ENCODE measurements at places on chromosomes 7 and 10.

GRCh38 chr7:91519241-91520158, 255.3 kb downstream of the FZD1 start:
- DNase-seq = no peak

GRCh38 chr7:84780158-84781124, 406.4 kb downstream of the SEMA3D start:
- no peak for DNase-seq

DNA sequence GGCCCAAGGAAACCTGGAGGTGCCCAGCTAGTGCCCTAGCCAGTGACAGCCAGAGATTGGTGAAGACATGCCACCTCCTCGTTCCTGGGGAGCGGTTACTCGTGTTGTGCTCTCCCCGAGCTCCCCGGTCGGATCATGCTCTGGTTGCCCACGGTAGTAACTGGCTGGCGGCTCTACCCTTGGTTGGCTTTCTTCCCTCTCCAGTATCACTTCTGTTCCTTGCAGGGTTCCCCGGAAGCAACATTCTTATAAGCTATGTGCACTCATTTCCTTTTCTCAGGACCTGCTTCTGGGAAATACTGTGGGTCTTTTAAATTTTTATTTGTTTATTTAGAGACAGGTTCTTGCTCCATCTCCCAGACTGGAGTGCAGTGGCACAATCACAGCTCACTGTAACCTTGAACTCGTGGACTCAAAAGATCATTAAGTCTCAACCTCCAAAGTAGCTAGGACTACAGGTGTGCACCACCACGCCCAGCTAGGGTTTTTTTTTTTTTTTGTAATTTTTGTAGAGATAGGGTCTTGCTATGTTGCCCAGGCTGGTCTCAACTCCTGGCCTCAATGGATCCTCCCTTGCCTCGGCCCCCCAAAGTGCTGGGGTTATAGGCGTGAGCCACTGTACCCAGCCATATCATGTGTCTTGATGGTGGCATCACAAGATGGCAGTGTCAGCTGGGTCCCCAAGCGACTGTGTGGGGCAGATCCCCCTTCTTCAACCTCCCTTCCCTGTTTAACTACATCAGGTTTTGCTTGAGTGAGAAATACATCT, 6.9 kb upstream of the CALHM1 start:
- DNase-seq = no peak

- no peak for DNase-seq
Observed at GRCh38 chr10:11608159-11609013, 3.1 kb downstream of the USP6NL start.

DNA sequence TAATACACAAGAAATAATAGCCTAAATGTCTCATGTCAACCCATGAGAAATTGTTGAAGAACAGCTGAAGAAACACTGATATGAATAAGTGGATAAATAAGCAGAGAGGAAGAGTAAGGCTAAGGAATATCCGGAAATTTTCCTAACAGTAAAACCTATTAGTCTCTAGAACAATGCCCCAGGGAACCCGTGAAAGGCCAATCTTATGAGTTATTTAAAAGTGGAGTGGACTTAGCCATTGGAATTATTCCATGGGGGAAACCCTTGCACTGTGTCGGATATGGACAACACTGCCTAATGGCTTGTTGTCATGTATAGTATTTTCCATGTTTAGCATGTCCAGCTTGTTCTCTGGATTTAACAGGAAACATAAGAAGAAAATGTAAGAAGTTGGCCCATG, 217.2 kb upstream of the PLXNA4 start:
- no peak for DNase-seq

- DNase-seq = no peak
Observed at GRCh38 chr10:70779088-70779487, 6.1 kb downstream of the TBATA start.

- no peak for DNase-seq
Observed at GRCh38 chr7:55549457-55549856, 22.8 kb downstream of the VOPP1 start.

- DNase-seq = peak; percentile 57
Observed at GRCh38 chr10:68900427-68901104, 549 bp upstream of the DDX50 start.

DNA sequence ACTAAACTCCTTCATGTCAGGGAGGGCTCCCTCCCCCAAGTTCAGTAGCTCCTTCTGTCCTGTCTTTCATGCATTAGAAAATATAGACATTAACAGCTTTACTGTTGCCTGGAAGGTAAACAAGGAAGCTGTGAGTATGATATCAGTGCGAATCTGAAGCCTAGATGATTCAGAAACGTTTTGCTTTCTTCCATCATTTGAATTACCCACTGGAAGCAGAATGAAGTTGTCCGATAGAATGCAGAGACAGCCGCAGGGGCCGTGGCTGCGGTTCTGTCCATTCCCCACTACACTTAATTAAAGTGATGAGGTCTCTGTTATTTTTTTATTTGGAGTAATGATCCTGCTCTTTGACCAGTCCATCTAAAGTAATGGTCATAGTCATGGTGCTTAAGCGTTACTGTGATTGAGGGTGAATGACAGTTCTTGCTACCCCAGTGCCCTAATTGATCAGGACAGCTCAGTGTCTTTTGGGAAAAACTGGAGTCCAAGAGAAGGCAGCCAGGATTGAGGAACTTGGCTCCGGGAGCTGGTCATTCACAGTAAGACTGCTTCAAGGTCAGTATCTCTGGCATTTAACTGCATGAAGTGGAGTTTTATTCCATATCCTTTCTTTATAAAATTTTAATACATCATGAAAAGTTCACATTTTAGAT, 69.9 kb downstream of the PTPRE start:
- DNase-seq = peak; percentile 13

DNA sequence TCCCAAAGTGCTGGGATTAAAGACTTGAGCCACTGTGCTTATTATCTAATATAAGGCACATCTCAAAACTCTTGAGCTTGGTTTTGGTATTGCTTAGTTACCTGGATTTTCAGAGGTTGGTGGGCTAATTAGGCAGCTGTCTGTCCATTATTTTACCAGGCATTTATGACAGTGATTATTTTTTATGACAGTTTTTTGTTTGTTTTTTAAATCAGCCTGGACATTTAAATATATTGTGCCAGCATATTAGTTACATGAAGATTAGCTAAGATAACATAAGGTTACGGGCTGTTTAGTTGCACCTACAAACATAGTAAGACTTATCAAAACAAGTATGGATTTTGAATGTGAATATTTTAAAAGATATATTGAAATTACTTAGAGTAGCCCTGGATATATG, 2.6 kb upstream of the ZRANB1 start:
- no peak for DNase-seq

DNA sequence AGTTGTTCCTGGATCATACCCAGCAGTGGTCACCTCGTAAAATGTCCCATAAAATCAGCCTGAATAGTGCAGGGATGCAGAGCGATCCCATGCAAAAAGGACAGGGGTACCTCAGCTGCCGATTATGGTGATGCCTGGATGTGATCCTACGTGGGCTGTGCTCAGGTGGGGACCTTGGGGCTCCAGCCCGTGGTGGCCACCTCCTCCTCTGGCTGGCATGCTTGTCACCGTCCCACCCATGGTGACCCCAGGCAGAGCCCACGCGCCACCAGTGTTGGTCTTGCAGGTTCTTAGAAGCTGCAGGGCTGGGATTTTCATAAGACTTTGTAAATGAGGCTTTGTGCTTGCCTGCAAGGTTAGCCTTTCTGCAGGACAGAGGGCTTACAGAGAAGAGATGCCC, 97.2 kb downstream of the GLRX3 start:
- no peak for DNase-seq

GRCh38 chr10:88507826-88508453, 75.2 kb downstream of the RNLS start:
- DNase-seq = no peak

GRCh38 chr10:59896191-59896590, 10.2 kb downstream of the CCDC6 start:
- DNase-seq = no peak

GRCh38 chr7:1446620-1447032, 12.6 kb downstream of the MICALL2 start:
- DNase-seq = no peak

- DNase-seq = no peak
Observed at GRCh38 chr10:14579405-14579804, 195.3 kb downstream of the FAM107B start.

DNA sequence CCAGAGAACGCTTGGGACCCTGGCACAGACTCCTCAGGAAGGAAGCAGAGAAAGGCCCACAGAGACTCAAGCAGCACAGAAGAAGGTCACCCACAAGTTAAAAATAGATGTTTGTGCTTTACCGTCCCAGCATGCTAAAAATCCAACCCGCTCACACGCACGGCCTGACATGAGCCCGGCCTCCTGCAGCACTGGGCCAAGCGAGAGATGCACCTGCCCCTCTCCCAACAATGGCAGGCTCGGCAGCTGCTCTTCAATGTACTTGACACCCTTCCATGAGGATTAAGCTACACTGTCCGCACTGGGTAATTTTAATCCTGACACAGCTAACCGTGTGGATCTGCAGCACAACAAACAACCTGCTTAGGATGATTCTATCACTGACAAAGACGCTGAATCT, 9.3 kb downstream of the DIP2C start:
- DNase-seq = no peak

DNA sequence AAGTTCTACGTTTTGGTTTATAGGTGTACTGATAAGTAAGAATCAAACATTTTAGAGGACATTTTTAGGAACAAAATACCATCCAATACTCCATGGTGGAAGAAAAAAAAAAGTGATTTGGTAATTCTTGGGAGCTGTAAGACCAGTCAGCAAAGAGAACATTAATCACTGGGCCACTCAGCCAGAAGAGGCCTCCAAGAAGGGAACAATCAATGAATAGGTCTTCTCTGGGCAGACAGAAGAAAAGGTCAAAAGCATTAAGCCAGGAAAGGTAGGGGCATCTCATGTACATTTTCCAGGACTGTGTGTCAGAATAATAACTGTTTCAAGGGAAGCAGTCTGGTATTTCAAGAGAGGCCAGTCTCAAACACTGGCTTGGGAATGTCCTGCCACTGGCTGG, 190.4 kb upstream of the AGK start:
- no peak for DNase-seq

DNA sequence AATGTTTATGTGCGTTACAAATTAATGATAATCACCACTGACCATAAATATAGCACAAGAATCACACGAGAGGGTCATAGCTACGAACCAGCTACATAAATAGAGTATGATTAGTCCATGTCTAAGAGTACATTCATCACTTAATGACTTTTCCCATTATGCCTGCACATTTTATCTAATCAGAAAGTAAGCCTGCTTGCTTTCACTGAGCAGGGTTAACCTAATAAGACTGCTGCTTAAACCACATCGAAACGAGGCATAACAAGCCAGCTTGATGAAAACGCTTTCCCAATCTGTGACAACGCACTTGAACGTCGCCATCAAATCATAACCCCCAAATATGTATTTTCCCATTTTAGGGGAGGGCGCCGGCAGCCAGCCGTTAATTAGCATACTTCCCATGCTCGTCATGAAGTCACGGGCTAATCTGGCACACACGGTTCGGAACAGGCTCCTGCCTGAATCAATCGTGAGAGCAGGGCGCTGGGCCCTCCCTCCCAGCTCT, 71.5 kb downstream of the EBF3 start:
- DNase-seq = no peak

- no peak for DNase-seq
Observed at GRCh38 chr7:36283181-36283580, 106.5 kb upstream of the ANLN start.

GRCh38 chr10:121374121-121374520, 224.1 kb downstream of the FGFR2 start:
- DNase-seq = no peak

DNA sequence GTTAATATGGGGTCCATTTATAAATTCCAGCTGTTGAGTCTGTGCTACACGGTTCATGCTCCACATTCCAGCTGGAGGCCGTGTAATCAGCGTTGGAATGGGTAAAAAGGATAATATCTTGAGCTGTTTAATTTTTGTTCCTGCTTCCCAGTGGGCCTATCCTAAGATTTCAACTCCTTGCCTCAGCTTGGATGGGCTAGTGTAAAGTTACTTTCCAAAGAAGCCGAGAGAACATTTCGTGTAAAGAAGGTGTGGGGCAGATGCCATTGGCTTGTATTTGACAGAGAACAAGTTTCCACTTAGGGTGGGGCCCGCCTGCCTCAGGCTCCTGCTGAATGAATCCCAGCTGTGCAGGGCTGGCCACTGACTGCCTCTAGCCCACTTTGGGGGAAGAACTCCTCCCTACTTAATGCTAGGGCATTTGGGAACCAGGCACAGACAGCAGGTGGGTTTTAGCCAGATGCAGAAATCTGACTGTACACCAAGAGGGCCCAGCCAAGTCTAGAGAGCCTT, 125.9 kb upstream of the LYZL2 start:
- DNase-seq = no peak
